ENCODE measurements at places on chromosomes 3 and 15.

GRCh38 chr3:128320551-128321340, 145.9 kb downstream of the DNAJB8 start:
- DNase-seq, result peak; percentile 16

DNA sequence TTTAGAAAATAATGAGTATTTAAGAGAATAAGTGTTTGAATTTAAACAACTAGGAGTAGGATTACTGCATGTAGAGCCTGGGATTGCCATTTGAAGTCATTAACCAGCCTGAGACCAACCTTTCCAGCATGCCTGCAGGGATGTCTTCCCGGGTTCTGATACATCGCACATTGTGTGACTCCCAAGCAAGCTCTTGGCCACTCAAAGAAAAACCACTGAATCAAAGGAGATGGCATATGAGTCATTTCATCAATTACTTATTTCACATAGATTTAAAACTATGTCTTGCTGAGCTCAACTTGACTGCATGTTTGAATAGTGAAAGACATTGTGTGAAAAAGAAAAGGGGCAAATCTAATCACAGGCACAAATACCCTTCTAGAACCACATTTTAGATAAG, 15.0 kb upstream of the THBS1 start:
- no peak for DNase-seq

DNA sequence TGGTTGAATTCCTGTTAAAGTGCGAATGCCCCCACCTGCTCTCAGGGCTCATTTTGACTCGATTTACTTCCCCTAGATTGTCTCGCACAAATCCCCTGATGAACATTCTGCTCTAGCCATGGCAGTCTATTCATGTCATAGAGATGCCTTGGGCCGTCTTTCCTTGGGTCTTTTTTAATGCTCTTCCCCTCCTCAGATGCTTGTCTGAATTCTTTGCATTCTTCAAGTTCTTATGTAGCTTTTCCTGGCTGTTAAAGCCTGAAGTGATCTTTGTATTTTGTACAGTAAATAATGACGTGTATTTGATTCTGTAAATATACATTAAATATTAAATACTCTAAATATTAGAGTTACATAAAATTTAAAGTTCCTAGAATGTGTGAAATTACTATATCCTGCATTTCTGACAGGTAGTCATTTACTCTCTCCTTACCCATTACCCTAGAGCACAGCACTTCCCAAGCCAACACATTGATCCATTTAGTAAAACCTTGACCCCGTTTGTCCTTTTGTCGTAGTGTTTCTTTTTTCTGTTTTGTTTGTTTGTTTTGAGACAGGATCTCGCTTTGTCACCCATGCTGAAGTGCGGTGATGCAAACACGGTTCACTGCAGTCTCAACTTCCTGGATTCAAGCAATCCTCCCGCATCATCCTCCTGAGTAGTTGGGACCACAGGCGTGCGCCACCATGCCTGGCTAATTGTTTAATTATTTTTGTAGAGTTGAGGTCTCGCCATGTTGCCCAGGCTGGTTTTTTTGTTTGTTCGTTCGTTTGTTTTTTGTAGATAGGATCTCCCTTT, 47.9 kb downstream of the YEATS2 start:
- DNase-seq, result no peak

GRCh38 chr3:185351396-185351795, 11.5 kb upstream of the MAP3K13 start:
- DNase-seq, result no peak

- no peak for DNase-seq
Measured at GRCh38 chr3:181906338-181906737, 194.6 kb downstream of the SOX2 start.

DNA sequence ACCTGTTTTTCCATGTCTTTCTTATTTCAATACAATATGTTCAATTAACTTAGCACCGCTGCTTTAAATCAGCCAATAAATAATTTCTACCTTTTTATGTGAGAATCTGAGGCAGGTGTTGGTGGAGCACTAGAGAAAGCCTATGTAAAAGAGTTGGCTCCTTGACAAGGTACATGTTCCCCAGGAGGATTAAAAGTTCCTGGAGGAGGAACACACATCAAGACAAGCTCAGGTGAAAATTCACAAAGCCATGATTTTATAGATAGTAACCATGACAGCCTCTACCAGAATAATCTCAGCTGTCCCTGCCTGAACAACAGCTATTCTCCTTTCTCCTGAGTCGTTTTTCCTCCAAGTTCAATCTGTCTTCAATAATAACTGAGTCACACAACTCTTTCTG, 3.4 kb upstream of the ZBED2 start:
- DNase-seq, result no peak

DNA sequence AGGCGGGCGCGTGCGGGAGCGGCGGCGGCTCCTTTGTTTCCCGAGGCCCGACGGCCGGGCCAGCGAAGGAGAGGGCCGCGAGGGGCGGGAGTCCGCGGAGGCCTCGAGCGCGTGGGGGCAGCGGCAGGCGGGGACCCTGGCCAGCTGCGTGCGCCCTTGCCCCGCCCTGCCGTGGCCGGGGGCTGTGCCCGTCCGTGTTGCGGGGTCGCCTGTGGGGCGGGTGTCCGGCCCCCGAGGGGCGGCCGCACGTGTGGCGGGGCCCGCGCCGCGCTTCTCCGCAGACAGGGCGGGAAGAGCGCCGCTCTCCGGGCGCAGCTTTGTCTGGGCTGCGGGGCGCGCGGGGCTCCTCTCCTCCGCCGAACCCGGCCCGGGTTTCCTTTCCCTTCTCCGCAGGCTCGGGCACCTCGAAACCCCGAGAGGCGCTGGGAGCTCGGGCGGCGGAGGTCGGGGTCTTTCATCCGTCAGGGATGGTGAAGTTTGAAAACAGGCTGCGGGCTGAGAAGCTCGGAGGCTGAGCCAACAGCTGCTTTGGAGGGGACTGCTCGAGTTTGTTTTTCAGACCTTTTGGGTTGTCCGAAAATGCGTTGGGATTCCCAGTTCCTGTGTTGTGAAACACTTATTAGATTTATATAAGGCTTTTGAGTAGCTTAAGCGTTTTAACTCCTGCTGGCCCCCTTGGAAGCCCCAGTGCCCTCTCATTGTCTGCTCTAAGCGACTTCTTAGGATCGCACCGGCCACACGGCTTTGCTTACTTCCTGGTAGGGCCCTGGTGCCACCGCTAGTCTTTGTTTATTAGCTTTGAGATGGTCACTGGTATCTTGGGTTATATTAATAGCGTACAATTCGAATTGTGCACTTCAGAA, 817 bp downstream of the USP3 start:
- no peak for DNase-seq

DNA sequence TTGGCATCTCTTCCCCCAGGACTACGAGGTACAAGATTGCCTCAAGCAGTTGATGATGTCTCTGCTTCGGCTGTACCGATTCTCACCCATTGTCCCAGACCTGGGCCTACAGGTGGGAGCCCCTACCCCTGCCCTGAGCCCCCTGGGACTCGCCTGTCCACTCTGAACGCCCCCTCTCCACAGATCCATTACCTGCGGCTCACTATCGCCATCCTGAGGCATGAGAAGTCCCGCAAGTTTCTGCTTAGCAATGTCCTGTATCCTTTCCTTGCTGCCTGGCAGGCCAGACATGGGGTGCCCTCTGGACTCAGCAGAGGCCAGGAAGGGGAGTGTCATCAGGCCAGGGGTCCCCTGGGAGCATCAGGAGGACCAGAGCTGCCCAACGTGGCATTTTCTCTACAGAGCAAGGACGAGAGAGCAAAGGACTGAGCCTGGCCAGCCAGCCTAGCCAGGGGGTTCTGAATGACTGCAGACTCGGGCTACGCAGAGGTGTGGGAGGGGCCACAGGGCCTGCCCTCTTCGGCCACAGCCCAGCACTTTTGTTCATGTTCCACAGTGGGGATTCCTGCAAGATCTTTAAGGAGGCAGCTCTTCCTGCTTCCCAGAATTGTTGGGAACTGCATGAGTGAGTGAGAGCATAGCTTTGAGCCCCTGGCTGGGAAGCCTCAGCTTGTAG, 11.2 kb downstream of the RNF123 start:
- DNase-seq, result no peak

- no peak for DNase-seq
Measured at GRCh38 chr3:134339913-134340312, 34.3 kb downstream of the AMOTL2 start.

- no peak for DNase-seq
Measured at GRCh38 chr15:93372865-93373223, 283.8 kb upstream of the RGMA start.

- DNase-seq, result no peak
Measured at GRCh38 chr3:69462826-69463100, 76.9 kb upstream of the FRMD4B start.

GRCh38 chr15:80710635-80711554, 15.8 kb downstream of the ABHD17C start:
- DNase-seq, result no peak

DNA sequence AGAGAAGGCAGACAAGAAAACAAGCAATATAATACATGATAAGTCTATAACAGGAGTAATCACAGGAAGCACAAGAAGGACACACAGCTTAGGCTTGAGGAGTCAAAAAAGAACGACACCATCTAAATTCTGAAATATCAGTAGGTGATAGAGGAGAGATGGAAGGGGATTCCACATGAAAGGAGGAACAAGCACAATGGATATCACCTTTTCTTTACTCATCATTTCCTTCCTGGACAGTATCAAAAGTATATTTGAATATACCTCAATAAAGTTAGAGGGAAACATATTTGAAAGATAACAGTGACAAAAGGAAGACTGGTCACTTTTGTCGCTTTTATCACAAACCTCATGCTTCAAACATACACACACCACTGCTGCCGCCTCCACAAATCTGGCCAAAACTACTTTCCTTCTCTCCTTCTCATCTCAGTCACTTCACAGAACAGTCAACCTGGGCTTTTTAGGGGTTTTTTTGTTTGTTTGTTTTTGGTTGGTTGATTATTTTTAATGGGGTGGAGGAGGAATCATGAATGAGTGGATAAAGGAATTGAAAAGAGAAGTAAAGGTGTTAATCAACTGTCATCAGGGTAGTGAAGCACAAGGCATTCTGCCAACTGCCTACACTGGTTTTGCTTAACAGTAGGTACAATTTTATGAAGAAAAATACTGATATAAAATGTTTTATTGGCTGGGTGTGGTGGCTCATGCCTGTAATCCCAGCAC, 18.5 kb downstream of the DENND4A start:
- DNase-seq, result no peak

GRCh38 chr15:98943051-98943508, 64.5 kb downstream of the PGPEP1L start:
- no peak for DNase-seq

- no peak for DNase-seq
Measured at GRCh38 chr3:16908016-16908807, 23.5 kb downstream of the PLCL2 start.

DNA sequence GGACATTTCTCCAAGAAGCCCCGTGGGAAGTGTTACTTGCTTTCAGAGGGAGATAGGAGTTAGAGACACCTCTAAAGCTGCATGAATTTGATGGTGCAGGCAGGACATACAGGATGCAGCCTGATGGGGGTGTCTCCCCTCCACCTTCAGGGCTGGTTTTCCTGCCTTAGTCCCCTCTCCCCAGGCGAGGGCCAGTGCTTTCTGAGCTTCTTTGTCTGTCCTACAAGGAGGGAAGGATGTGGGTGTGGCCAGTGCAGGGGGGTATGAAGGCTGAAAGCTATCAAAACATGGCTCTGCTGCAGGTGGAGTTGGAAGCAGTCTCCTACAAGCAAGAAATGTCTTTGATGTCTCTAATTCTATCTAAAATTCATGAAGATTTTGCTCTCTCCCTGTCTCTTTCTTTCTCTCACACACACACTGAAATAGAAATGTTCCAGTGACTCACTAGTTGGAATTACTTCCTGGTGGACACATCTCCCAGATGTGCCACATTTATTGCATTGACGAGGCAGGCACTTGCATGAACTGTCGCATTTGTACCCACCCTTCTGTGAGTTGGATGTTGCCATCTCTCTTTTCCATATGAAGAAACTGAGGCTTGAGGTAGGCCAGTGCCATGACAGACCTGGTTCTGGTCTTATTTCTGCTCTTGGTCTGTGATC, 13.9 kb upstream of the PODXL2 start:
- DNase-seq, result no peak

DNA sequence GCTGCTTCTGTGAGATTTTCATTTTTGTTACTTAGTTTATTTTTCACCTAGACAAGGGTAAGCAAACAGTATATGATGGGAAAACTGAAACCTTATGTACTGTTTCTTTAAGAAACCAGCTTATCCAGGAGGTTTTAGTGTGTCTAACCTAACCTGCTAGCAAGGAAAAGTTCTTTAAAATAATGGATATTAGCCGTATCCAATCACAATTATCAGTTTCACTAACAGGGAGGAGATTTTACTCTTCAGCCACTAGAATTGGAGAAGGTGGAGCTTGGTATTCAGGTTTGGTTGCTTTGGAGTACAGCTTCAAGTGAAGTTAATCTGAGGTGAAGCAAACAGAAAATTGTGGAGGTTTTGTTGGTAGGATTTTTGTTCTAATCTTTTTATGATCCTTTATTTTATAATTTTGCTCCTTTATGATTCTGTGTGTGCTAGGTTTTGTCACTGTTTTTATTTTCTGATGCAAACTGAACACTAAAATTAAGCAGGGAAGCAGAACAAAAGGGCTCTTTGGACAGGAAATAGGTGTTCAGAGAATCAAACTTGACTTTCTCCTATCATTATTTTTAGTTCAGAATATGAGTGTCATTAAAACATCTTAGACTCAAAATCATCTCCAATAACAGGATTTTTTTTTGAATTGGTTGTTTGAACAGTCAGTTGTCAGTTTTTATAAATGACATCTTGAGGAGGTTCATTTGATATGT, 13.0 kb downstream of the ZFAND6 start:
- DNase-seq, result peak; percentile 81

GRCh38 chr15:50128266-50128665, 9.2 kb upstream of the ATP8B4 start:
- no peak for DNase-seq

GRCh38 chr15:94287794-94288246, 56.5 kb downstream of the MCTP2 start:
- no peak for DNase-seq

- no peak for DNase-seq
Measured at GRCh38 chr15:52786436-52787122, 3.6 kb downstream of the ONECUT1 start.

GRCh38 chr3:55515550-55516246, 28.6 kb upstream of the WNT5A start:
- DNase-seq, result no peak

GRCh38 chr3:155488671-155489070, 195.2 kb upstream of the STRIT1 start:
- DNase-seq, result no peak

DNA sequence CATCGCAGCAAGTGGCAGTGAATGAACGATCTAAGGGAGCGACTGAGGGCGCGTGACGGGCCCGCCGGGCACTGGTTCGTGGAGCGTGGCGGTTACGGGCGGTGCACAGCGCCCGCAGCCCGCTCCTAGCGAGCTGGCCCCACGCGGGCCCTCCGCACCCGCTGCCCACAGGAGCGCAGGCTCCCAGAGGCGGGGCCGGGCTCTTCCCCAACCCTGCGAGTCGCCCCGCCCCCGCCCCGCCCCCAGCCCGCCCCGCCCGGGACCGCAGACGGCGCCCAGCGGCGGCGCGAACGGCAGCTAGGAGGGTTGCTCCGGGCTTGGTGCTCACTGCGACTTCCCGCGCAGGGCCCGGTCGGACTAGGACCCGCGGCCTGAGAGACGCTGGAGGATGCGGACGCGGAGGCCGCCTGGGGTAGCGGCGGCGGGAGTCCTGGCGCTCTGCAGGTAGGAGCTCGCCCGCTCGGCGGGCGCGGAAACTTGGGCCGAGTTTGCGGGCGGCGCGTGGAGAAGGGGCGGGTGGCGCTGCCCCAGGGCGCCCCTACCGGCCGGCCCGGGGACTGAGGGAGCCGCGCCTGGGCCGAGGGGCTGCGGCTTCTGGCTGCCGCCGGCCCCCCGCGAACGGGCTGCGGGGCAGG, at the start of gene C15orf39:
TSS of gene C15orf39 (plus strand) at position 267 of the 635 bp plus-strand sequence. CDS start 4,167 bp downstream, outside the sequence.
- DNase-seq, result no peak

GRCh38 chr15:28885630-28886430, at the start of gene APBA2:
APBA2 (plus strand) TSS chr15:28885974; CDS start chr15:29053885, 167,911 bp downstream.
- peak; percentile 58 for DNase-seq

Measured in NCI-H446 (cell line).